Stomach (tissue), 19 donors: ENCODE measurements at places on chromosomes 12 and 14. TPM values are rescaled to one million over a fixed set of nuclear protein-coding genes. Genes with fewer than 3 reads are reported as not detected.

The SIX1 gene
- 0.73 TPM for total RNA-seq

The RPS6KL1 gene
- not detected for total RNA-seq

The TMEM132D gene
- not detected for total RNA-seq

GRCh38 chr14:77059276-77059915 lies 30.9 kb upstream of the IRF2BPL start:
- no peak overlapping the region for H3K27ac ChIP-seq
- H3K4me1 ChIP-seq = no peaks in the 10 kb centered on the region
- no peak overlapping the region for H3K4me3 ChIP-seq
- H3K36me3 ChIP-seq = no peaks in the 10 kb centered on the region

DNA sequence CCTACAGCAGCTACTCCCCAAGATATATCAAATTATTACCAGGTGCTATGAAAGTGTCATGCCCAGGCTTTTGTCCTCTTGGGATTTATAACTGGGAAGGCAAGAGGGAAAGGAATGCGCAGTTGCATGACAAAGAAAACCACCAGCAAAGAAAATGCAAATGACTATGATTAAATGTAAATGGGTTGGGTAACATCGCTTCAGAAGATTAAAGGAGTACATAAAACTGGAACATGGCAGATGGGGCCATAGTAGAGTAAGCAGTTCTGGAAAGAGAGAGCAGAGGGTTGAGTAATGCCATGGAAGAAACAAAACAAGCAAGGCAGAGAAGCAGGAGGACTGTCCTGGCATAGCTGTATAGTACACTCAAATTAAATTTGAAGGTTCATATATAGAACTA lies 493.1 kb downstream of the NOVA1 start:
- no peaks in the 10 kb centered on the region for H3K36me3 ChIP-seq
- H3K4me1 ChIP-seq = no peaks in the 10 kb centered on the region
- no peak for DNase-seq
- no peaks in the 10 kb centered on the region for H3K27me3 ChIP-seq

- no peak overlapping the region for H3K4me3 ChIP-seq
- H3K27me3 ChIP-seq = no peaks in the 10 kb centered on the region
- H3K4me1 ChIP-seq = peaks cover 13% of the 10 kb centered on the region
Observed at GRCh38 chr12:111642681-111643426, 42.9 kb downstream of the BRAP start.

GRCh38 chr12:67702136-67702535 lies 53.6 kb downstream of the DYRK2 start:
- H3K27ac ChIP-seq = no peak overlapping the region
- H3K4me3 ChIP-seq = no peak overlapping the region
- no peaks in the 10 kb centered on the region for H3K27me3 ChIP-seq
- no peaks in the 10 kb centered on the region for H3K36me3 ChIP-seq
- H3K4me1 ChIP-seq = peaks cover 13% of the 10 kb centered on the region

DNA sequence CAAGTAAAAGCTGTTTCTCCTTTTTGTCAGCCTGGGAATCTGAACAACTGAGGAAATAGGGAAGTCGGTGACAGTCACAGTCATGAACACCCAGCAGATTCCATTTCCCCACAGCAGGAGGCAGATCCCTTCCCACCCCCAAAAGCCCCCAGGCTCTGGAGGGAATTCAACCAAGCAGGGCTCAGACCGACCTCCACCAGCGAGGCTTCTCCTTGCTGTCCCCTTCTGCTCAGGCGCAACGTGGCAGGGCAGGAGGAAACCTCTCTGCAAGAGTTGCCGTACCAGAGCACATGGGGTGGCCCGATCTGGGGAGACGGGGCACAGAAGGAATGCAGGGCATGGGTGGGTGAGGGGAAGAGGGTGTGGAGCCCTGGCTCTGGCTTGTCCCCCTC lies 319 bp downstream of the GALNT6 start:
- no peaks in the 10 kb centered on the region for H3K36me3 ChIP-seq
- peaks cover 40% of the 10 kb centered on the region for H3K27me3 ChIP-seq
- DNase-seq = no peak

DNA sequence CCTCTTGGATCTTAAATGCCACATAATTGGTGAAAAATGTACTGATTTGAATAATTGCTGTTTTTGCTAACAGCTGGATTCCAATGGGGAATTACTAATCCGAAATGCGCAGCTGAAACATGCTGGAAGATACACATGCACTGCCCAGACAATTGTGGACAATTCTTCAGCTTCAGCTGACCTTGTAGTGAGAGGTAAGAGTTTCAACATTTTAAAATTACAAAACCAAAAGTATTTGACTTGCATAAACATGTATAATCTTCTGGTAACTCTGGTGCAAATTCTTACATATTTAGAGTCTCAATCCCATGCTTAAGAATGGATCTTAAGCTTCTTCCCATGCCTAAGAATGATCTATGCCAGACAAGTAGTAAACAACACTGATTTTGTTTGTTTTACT lies 229.1 kb upstream of the PDZRN4 start:
- DNase-seq = no peak
- H3K4me1 ChIP-seq = no peaks in the 10 kb centered on the region
- no peaks in the 10 kb centered on the region for H3K36me3 ChIP-seq
- no peaks in the 10 kb centered on the region for H3K27me3 ChIP-seq
- H3K27ac ChIP-seq = no peak overlapping the region

DNA sequence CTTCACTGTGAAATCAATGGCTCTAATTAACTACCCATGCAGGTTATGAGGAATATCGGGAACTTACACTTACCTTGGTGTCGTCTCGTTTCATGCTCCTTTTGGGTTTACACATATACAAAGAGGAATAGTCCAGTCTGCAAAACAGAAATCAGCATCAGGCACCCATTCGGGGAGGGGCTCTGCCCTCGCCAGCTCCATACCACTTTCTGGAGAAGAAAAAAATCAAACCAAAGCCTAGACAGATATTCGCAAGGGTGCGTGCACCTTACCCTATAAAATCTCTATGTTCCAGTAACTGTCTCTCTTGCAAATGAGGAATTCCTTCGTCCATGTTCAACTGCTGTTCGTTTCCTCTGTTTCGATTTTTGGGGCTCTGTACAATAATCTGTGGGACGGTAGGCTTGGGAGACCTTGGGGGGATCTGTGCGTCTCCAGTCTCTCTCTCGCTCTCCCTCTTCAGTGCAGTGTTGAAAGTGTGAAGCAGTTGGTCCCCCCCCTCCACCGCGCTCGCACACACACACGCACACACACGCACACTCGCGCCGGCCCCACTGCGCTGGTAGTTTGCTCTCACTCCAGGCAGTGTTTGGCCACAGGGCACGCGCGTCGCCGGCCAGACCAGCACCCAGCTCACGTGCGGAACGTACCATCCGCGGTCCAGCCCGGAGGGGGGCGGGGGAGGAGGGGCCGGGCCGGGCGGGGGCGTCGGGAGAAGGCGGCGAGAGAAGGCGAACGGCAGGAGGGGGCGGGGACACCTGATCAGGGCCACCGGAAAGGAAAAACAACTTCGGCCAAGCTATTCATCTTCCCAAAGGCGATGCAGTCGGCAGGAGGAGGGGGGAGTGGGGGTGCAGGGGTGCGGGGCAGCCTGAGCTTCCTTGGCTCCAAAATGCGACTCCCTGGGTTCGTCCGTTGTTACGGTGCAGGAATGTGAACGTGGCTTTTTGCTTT lies at the start of gene BHLHE41:
BHLHE41 (minus strand) TSS at position 592 of the 954 bp plus-strand sequence; CDS start at position 334, 258 bp downstream.
- peak within 1 kb of the TSS; percentile 63 for H3K4me3 ChIP-seq
- H3K36me3 ChIP-seq = no peaks in the 10 kb centered on the region
- H3K4me1 ChIP-seq = peaks cover 42% of the 10 kb centered on the region
- DNase-seq = peak; percentile 83
- peak within 1 kb of the TSS; percentile 93 for H3K27ac ChIP-seq

- H3K4me1 ChIP-seq = no peaks in the 10 kb centered on the region
- H3K36me3 ChIP-seq = no peaks in the 10 kb centered on the region
- no peak overlapping the region for H3K4me3 ChIP-seq
Observed at GRCh38 chr14:100850841-100851585, 25.1 kb downstream of the MEG3 start.
